ENCODE measurements at places on chromosomes 16 and 17.

GRCh38 chr17:18172531-18173278, 10.9 kb upstream of the ALKBH5 start:
- no peak for DNase-seq

GRCh38 chr17:40158438-40159013, 18.2 kb downstream of the CASC3 start:
- no peak for DNase-seq

- no peak for DNase-seq
Observed at GRCh38 chr16:62038225-62038624, 2.0 kb upstream of the CDH8 start.

GRCh38 chr17:82400830-82401229, 17.3 kb upstream of the HEXD start:
- DNase-seq: no peak

DNA sequence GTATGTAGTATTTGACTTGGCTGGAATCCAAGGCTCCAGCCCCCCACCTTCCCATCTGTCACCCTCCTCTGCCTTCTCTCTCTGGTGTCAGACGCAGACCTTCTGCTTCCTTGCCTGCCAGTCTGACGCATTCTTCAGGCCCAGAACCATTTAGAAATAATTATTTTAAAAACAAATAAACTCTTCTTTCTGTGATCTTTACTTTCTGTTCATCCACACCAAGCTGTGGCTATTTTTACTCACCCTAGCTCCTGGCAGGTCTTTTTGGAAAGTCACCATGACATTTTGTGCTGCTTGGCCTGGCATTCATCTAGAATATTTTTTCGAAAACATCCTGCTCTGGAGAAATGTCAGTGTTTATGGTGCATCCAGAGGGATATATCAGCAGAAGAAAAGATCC, 330.7 kb upstream of the ASIC2 start:
- no peak for DNase-seq

- DNase-seq: no peak
Observed at GRCh38 chr16:8894736-8895334, 12.7 kb downstream of the LITAFD start.

- no peak for DNase-seq
Observed at GRCh38 chr17:36731811-36732210, 130.4 kb downstream of the MRM1 start.

- no peak for DNase-seq
Observed at GRCh38 chr16:81861915-81862314, 82.8 kb downstream of the PLCG2 start.

- DNase-seq: no peak
Observed at GRCh38 chr16:85979605-85980004, 80.6 kb downstream of the IRF8 start.

- peak; percentile 76 for DNase-seq
Observed at GRCh38 chr17:68511671-68512246, 471 bp upstream of the PRKAR1A start.

GRCh38 chr17:18186627-18186982, 3.0 kb downstream of the ALKBH5 start:
- no peak for DNase-seq

GRCh38 chr16:15701975-15702970, 52.2 kb downstream of the NDE1 start:
- DNase-seq: no peak

- no peak for DNase-seq
Observed at GRCh38 chr16:88883946-88884345, 17.5 kb upstream of the PABPN1L start.

- no peak for DNase-seq
Observed at GRCh38 chr16:80986557-80986956, 20.1 kb downstream of the CMC2 start.

DNA sequence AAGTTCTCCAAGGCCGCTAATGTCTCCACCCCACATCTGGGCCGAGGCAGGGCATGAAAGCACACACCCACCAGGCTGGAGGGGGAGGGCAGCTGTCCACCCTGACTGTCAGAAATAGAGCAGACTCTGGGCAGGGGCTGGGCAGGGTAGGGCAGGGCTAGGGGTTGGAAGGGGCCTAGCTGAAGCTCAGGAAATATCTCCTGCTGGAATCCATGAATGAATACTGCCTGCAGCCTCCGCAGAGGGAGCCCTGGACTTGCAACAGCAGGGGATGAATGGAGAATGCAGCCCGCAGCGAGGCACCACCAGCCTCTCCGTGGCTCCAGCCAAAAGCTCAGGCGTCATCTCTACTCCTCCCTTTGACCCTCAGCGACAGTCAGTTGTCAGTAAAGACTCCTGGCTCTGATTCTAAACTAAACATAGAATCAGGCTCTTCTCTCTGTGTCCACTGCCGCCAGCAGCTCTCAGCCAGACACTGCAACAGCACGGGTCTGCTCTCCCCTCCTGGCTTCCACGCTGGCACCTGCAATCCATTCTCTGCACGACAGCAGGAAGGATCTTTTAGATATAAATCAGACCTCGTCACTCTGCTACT, 23.9 kb upstream of the NGFR start:
- DNase-seq: no peak

DNA sequence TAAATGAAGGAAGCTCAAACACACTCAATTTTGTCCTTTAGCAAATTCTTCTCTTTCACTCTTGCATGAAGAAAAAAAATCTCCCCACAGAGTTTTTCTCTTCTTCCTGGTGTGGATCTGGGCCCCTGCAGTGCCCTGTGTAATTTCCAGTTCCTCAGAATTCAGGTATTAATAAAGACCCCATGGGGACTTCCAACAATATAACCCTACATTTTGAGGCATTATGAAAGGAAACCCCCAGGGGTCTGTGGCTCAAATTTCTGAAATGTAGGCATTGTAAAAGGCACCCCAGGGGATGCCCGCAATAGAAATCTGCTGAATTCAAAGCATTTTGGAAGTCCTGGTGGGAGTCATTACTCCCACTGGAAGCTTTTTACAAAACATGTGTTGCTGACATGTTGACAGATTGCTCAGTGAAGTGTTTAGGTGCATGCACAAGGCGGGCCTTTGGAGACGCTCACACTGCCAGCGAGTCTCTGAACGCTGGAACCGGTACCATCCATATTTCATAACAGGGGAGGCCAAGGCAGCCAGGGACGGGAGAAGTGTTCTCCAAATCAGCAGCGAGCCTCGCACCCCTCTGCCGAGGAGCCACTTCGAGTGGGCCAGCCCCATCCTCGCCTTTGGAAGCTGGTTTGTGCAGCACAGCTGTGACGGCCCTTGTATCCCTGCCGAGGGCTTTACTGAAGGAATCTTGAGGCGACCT, 154.0 kb downstream of the ZNF423 start:
- DNase-seq: peak; percentile 52

DNA sequence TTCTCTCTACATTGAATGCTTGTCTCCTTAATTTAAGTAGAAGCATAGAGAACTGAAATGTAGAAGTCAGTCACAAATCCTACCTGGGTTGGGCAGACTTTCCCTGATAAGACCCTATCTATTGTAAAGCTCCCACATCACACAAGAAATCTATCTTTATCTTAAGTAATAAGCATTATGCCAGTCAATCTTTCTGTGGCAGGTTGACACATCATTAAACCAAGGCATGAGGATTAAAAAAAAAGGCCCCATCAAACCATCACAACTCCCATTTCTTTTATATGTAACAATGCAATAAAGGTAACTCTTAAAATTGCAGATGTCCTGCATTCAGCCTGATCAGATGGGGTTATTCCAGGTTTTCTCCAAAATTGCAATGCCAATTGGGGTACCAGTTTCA, 311.8 kb downstream of the TOX3 start:
- no peak for DNase-seq

- DNase-seq: no peak
Observed at GRCh38 chr16:30645727-30646126, 5.0 kb upstream of the PRR14 start.

DNA sequence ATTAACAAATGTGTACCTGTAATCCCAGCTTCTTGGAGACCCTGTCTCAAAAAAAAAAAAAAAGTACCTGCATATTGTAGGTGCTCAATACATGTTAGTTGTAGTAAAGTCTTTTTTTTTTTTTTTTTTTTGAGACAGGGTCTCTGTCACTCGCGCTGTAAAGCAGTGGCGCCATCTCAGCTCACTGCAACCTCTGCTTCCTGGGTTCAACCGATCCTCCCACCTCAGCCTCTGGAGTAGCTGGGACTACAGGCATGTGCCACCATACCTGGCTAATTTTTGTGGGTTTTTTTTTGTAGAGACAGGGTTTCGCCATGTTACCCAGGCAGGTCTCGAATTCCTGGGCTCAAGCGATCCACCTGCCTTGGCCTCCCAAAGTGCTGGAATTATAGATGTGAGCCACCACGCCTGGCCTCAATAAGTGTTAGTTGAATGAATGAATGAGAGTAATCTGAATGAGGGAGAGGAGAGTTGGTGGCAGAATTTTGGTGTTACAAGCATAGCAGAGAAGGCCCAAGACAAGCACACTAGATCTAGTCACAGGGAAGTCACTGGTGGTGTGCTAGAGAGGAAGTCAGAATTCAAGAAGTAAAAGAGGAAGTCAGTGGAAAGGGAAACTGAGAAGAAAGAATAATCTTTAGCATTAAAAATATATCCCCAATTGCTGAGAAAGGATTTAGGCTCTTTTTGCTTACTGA, 9.4 kb upstream of the MYL4 start:
- no peak for DNase-seq

GRCh38 chr17:35893751-35894150, 13.6 kb upstream of the CCL5 start:
- no peak for DNase-seq

DNA sequence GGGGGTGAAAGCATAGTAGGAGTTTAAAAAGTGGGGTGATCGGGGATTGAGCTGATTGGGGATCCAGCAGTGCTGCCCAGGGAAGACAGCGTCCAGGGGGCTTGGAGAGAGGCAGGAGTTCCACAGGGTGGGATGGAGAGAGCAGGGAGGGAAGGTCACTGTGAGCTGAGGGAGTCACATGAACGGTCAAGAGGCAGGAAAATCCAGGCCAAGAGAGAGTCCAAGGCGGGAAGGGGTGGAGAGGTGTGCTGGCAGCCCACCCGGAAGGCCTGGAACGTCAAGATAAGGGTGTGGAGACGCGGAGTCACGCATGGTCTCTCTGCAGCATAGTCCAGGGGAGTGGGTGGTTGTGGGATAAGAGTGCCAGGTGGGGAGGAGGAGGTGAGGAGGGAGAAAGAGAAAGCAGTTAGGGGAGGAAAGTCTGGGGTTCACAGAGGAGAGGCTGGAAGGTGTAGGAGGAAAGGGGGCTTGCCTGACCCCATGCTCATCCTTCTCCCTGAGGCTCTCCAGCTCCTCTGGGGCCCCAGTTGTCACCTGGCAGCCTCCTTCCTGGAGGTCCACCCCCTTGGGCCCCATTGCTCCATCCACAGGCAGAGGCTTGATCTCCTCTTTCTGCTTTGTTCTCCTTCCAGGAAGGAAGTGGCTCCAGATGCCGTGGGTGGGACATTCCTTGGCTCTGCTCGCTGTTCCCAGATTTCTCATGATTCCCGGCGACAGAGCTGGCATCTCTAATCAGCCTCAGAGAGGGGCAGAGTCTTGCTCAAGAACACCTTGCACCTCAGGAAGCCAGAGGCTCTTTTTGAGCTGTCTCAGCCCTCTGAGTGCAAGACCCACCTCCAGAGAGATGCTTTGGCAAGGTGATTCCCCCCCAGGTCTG, 28.7 kb downstream of the CCR7 start:
- no peak for DNase-seq

DNA sequence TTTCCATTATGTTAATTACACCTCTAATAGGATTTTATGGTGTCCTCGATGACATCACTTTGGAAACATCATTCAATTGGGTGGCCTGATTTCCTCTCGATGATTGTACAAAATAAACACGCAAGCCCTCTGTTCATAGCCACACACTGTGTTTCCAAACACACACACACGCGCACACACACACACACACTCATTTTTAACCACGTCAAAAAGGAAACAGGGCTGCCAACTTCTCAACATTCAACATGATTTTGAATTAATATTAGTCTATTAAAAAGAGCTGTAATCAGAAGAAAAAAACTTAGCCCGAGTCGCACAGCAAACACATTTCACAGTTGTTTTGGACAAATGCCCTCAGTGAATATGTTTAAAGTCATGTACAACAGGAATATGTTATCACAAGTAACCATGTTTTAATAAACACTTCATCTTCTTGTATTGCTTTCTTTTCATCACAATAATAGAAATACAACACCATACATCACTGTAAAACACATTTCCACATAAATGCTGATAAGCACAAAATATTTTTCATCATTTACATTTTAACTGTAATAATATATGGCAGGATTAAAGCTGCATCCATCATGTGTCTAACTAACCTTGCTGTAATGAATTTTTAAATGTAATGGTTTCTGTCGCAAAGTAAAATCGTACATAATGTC, 219.1 kb upstream of the IRX3 start:
- DNase-seq: no peak

- no peak for DNase-seq
Observed at GRCh38 chr17:39294060-39294459, 68.3 kb upstream of the STAC2 start.

DNA sequence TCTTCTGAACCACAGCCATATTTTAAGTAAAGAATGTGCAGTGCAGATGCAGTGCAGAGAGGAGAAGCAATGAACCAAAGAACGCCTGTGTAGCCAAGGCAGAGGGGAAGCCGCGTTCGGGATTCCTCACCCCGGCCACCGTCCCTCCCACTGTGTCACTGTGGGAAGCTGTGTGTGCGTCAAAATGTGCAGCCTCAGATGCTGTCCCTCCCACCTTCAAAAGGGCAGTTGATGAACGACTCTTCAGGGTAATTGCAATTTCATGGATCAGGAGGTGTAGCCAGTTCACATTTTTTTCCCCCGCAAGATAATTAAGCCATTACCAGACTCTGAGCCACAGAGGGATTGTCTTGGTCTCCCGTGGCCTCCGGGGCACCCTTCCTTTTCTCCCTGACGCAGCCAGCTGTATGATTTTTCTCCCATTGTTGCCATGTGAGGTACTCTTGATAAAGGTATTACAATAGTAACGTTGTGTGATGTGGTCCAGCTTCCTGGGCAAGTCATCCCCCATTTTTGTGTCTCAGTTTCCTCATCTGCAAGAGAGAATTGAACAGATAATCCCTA, 190.0 kb downstream of the FOXL1 start:
- DNase-seq: no peak

DNA sequence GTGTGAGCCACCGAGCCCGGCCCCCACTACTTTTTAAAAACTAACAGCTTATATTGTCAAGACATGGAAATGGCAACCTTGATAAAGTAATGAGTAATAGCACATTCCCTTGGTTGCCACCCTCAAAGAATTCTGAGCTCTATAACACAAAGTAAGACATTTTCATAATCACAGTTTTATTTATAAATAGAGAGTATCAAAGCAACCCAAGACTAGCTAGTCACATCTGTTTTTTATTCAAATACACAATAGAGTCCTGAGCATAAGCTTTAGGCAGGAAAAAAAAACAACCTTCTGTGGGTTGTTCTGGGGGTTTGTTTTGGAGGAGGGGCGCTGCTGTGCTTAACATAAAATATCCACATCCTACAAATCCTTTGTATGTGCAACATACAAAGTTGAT, 68.7 kb downstream of the CEP95 start:
- DNase-seq: no peak

DNA sequence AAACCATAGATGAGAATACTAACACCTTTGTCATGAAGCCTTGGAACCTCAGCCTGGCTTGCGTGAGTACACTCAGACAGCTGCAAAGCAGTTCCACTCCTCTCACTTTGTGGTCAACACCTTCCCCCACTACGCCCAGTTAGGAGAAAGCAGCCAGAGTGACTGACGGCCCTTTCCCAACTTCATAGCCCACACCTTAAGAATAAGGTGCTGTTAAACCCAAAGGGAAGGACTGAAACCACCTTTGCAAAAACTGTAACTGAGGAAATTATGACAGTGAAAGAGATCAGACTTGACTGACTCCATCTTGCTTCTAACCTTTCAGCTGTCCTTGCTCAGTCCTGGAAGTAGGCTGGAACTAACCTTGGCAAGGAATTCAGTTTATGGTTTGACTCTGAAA, 13.7 kb downstream of the N4BP1 start:
- no peak for DNase-seq

Measured in NCI-H1417 treated with DMSO at 0.1 percent for 48 hours (cell line).